ENCODE measurements at places on chromosomes 7 and 10. TPM values are rescaled to one million over a fixed set of nuclear protein-coding genes. Genes with fewer than 3 reads are reported as not detected.
A peak's percentile ranks its signal among the peaks of the same experiment; 100 is the strongest.

TRIM50 gene
- not detected for total RNA-seq

CYP3A4 gene
- total RNA-seq, result not detected

SEMA3A gene
- total RNA-seq, result 56.7 TPM

HNRNPH3 gene
- total RNA-seq, result 17.2 TPM

HOXA5 gene
- total RNA-seq, result 7.0 TPM

IGFBP1 gene
- 0.20 TPM for total RNA-seq

CYP3A5 gene
- not detected for total RNA-seq

SKIDA1 gene
- total RNA-seq, result 1.1 TPM

SPDYE6 gene
- not detected for total RNA-seq

DNA sequence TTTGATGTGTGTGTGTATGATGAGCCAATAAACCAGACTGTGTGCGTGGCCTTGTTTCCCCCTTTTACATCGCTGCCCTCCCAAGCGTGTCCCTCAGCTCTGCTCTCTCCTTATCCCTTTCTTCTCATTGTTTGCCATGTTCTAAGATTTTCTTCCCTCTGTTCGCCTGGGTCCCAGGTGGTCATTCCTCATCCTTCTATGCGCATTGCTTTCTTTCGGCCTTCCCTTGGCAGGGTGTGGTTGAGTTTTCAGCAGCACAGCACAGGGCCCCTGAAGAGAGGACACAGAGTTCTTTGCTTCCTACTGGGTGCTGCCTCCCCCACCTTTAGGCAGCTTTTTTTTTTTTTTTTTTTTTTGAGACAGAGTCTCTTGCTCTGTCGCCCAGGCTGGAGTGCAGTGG is 23.1 kb downstream of the GBX1 start:
- no peak for DNase-seq

DNA sequence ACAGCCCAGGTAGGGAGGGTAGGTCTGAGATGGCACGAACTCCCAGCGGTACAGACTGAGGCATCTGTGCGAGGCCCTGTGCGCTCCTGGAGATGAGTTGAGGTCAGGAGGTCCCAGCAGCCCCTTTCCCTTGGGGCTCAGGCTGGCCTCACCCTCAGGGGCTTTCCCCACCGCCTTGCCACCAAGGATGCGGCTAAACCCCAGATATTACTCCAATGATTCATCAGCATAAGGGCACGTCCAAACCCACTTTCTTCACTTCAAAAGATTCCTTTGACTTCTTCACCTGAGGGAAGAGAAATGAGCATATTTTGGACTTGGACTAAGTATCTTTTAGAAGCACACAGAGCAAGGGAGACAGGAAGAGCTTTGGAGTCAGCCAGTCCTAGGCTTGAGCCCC is 20.3 kb downstream of the UROS start:
- DNase-seq, result no peak

DNA sequence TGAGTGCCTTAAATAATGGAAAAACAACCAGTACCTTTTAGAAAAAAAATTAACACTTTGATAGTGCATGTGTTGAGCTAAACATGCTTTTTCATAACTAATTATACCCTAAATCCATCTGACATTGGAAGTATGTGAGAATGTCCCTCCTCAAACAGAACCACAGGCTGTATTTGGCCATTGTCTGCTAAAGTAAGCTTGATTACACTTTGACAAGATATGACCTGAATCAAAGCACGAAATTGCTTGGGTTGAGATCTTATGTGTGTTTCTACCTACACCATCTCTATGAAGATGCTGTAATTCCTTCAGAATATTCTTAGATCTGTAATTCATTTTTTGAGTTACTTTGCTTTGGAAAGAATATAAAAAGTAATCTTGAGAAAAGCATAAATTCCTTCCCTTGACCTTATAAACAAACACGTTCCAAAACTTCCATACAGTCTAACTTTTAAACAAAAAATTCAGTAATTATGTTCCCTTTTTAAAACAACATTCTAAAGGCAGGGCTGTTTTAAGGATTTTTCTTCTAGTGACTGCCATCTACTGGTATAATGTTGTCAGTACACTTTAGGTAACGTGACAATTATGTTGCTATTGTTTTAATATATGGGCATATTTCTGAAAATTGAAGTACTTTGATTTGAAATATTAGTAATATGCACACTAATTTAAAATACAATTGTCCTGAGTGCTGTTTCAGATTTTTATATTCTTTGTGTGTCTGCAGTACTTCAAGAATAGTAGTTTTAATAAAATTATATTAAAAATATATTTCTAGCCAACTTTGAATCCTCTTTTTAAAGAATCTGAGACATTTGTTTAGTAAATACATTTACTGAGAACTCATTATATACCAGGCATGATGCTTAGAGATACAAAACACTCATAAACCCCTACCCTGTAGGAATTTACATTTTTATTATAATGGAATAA is 20.9 kb downstream of the CD36 start:
- peak; percentile 57 for DNase-seq

GRCh38 chr10:114537736-114538135 is 120.3 kb downstream of the ABLIM1 start:
- DNase-seq, result no peak

DNA sequence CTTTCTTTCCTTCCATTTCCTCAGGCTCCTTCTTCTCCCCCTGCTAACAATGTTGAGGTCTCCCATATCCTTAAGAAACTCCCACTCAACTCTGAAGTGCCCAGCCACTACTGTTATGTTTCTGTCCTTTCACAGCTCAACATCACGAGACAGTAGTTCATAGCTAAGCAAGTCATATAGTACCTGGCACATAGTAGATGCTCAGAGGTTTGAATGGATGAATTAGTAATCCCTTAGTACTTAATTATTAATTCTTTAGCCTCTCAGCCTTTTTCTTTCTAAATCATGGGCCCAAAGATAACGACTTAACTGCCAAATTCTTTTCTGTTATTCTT is 22.6 kb downstream of the CSGALNACT2 start:
- DNase-seq, result no peak

DNA sequence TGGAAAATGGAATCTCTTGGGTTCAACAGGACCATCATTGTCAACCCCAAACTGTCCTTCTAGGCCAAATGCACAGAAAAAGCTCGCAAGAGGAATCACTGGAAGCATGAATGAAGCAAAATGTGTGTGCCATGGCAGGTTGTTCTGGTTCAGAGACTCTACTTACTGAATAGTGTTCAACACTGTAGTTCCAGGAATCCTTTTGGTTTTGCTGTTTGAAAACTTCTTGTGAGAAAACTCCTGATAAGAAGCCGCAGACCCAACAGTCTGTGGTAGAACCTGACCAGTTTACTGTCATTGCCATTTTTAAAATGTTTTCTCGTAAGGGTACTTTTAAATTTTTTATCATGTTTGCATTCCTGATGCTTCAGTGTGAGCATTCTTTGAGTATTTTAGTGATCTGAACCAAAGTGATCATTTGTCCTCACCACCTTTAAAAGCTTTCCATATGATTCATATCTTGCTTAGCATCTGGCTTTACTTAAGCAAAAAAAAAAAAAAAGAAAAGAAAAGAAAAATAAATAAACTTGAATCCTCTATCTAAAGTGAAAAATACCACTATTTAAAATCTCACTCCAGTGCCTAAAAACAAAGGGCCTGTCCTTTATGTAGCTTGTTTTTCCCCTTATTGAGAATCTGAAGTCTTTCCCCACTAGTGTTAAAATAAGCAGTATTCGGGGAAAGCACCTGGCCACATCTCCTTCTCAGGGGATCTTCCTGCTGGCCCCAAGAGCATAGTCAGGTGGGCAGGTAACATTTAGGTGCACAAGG is 92.4 kb downstream of the WNT2 start:
- no peak for DNase-seq

DNA sequence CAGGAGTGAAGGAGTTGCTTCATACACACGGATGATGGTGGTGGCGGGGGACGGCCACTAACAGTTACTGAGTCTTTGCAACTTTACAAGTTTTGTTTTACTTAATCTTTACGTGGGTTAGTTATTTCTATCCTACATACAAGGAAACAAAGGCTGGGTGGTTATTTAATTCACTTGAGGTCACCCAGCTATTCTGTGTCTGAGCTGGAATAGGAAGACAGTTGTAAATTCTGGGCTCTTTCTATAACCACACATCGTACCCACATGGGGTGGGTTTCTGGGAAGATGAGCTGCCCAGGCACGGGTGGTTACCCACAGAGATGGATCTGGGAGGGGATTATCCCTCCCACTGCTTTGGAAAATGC is 137.9 kb downstream of the ANLN start:
- no peak for DNase-seq

GRCh38 chr10:5584895-5585516 is 60.2 kb downstream of the CALML3 start:
- DNase-seq, result no peak

GRCh38 chr10:17250736-17251135 is 22.7 kb downstream of the VIM start:
- peak; percentile 58 for DNase-seq

DNA sequence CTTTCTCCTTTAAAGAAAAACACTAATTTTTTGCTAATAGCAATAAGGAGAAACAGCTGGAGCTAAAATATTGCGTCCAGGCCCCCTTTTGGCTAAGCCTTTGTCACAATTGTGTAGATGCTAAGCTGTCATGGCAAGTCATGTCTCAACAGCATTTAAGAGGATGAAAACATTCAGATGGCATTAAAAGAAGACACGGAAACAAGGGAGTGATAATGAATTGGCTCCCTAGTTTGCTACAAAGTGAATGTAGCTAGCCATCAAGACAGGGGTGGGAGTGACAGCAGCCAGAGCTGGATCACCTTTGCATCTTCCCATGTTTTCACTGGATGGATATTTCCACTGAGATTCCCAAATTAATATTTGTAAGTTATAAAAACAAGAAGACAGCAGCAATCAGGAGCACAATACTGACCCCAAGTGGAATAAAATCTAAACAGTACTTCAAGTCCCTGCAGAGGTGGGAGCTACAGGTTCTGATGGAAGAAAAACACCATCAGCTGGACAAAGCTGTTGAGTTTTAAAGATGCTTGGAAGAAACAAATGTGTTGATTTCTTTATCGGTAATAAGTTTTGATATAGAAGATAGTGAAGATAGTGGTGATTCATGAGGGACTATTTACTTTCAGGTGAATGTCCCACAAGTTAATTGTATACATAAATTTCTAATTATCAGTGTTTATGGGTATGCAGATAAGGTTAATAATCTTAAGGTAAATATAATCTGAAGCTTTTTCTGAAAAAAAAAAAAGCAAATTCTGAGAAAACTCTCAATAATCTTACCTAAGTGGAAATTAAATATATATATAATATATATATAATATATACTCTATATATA is 129.4 kb downstream of the SLC16A9 start:
- DNase-seq, result peak; percentile 12

GRCh38 chr10:78279756-78280155 is 246.1 kb downstream of the RPS24 start:
- DNase-seq, result no peak

- DNase-seq, result no peak
Observed at GRCh38 chr7:21624320-21624719, 81.5 kb downstream of the DNAH11 start.

DNA sequence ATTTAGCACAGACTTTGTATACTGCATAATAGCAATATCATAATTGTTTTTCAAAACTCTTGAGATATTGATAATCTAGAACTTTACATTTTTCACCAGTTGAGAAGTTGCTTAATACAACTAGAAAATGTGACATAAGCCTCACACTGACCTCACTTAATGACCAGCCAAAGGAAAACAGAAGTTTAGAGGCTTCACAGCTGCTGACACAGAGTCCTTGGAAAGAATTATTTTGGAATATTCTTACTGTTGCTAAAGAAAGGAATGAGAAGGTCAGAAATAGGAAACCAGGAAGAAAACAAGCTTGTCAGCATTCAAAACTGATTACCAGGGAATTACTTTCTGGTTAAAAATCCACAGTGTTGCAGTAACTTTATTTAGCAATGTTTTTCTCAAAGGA is 35.5 kb upstream of the WASL start:
- DNase-seq, result no peak

GRCh38 chr7:35819954-35820703 is 19.3 kb downstream of the SEPTIN7 start:
- no peak for DNase-seq

DNA sequence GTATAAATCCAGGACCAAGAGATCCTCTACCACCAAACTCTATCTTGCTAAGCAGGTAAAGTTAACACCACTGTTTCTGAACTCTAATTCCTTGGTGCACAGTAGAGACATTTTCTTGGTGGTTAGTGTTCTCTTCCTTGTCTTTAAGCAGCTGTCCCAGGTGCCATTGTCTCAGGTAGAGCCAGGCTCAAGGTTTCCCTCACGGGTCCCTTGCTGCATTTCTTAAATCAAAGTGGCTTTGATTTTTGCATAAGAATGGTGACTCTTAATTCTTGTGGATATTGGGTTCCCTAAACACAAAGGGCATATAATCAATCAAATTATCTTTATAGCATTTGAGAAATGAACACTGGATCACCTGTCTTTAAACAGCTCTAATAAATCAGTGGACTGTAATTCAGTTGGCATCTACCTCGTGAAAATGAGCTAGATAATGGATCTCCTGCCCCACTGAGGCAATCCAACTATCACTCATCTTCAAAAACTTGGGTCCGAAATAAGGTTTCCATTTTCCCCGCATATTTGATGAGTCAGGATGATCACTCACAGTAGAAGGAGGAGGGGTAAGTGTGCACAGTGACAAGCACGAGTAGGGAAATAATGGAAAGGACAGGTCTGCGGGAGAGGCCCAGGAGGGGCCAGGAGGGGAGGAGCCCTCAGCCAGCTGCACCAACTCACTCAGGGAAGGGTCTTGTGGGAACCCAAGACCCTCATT is 2.4 kb downstream of the ABCC2 start:
- no peak for DNase-seq

DNA sequence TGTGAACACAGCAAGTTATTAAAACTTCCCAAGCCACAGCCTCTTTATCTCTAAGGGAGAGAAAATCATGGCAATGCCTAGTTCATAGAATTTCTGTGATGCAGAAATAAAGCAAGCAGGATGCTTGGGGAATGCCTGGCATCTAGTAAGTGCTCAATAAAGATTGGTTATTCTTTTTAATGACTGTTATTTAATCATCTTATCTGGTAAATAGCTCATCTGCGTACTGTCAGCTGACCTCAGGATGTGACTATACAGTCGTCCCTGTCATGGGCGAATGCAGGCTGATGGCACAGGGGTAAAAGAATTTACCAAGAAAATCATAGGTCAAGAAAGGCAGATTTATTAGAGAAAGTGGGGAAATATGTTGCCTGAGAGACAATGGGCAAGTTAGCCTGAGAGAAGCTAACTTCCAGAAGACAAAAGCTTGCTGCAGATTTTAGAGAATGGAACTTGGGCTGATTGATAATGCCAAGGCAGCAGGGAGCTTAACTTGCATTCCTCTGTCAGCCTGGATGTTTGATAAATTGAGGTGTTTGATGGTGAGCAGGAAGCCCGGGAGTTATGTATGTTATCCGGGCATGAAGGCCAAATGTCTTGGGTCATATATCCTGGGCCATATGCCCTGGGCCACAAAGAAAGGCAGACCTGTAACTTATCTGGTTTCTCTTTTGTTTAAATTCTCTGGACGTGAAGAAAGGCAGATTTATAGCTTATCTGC is 126.0 kb downstream of the KCNMA1 start:
- DNase-seq, result no peak

DNA sequence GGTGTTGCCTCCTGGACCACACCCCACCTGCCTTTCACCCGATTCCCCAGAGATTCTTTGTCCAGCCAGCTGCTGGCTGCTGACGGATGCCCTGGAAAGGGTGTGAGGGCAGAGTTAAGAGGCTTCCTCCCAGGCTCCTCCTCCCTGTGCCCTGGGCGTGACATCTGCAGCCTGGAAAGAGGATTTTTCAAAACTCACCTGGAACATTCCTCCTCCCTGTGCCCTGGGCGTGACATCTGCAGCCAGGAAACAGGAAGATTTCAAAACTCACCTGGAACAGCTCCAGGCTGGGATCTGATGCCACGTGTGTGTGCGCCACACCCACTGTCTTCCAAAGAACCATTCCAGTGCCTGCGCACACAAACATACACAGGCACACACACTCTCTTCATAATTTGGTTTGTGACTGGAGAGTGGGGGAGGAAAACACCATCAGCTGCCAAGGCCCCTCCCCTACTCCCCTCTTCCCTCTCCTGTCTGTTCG is 5.2 kb downstream of the MARVELD1 start:
- no peak for DNase-seq
